ENCODE measurements at places on chromosomes 12 and 14.
A peak's percentile ranks its signal among the peaks of the same experiment; 100 is the strongest.

GRCh38 chr12:104682790-104683279, 226.1 kb downstream of the CHST11 start:
- no peak for DNase-seq

GRCh38 chr12:6275928-6276887, 34.3 kb upstream of the PLEKHG6 start:
- DNase-seq = no peak

GRCh38 chr14:34792598-34792997, 78.2 kb upstream of the CFL2 start:
- no peak for DNase-seq

GRCh38 chr12:131860472-131861260, 32.5 kb downstream of the MMP17 start:
- DNase-seq = peak; percentile 92

- no peak for DNase-seq
Observed at GRCh38 chr12:112855375-112855774, 51.4 kb upstream of the OAS1 start.

DNA sequence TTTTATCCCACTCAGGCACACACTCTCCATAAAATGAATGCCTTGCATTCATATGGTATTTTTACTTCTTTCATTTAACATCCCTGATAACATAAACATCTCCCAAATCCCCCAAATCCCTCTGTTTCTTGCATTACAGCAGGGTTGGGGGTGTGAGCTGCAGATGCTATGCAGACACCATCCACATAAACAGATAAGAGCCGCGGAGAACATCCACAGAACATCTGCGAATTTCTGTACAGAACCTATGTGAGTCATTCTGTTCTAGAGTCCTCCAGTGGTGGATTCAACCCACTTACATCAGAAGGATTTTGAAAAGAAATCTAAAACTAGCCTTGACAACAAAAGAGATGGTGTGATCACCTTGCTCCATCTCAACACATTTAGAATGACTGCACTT, 20.3 kb downstream of the FBLN5 start:
- DNase-seq = peak; percentile 6

DNA sequence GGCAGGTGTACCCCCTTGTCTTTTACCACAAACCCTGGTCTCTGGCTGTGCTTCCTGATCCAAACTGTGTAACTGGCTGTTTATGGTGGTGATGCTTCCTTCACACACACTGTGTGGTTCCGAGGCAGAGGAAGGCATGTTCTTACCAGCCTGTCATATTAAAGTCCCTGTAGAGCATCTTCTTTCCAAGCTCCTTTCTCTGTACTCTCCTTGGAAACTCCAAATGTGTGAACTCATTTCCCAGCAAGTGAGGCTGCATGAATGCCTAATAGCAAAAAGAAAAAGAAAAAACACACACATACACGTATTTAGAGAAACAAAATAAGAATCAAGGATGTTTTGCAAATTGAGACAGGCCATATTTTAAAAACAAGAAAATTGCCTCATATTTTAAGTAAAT, 214.9 kb downstream of the PPM1H start:
- DNase-seq = no peak

GRCh38 chr12:71840231-71840847, 780 bp downstream of the TBC1D15 start:
- peak; percentile 68 for DNase-seq

- peak; percentile 44 for DNase-seq
Observed at GRCh38 chr14:23113431-23114119, 5.5 kb downstream of the CEBPE start.

DNA sequence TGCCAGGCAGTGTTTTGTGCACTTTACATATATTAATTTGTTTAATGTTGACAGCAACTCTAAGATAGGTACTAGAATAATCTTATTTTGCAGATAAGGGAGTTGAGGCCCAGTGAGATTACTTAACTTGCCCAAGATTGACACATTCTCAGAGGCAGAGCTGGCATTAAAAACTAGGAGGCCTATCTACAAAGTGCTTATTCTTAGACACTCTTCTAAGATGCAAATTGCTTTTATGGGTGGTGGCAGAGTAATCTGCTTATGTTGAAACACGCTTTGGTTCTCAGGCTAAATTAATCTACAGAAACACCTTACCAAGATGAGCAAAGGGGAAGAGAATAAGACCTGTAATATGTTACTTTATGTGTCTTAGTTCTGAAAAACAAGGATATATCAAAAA, 7.2 kb downstream of the MGP start:
- no peak for DNase-seq

GRCh38 chr12:16610001-16610585, 4.1 kb upstream of the LMO3 start:
- DNase-seq = no peak

DNA sequence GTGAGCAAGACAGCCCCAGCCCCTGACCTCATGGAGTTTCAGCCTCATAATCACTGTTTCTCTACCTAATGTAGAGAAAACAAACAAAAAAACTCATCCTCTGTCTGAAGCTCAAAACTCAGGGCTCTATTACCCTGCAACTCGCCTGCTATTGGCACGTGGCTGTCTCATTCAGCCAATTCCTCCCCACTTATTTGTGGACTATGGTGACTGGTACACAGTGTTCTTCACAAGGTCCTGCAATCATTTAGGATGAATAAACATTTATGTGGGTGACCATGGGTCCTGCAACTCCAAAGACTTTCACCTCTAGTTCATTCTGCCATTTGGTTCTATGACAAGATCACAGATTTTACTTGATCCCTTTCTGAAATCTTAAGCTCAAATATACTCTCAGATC, 4.7 kb downstream of the PPP2R3C start:
- DNase-seq = no peak

GRCh38 chr14:55129086-55129427, at the start of gene LGALS3:
Gene LGALS3, plus strand, starts transcription at chr14:55129252. Its CDS starts 8,122 bp downstream, at chr14:55137374.
- DNase-seq = peak; percentile 72

DNA sequence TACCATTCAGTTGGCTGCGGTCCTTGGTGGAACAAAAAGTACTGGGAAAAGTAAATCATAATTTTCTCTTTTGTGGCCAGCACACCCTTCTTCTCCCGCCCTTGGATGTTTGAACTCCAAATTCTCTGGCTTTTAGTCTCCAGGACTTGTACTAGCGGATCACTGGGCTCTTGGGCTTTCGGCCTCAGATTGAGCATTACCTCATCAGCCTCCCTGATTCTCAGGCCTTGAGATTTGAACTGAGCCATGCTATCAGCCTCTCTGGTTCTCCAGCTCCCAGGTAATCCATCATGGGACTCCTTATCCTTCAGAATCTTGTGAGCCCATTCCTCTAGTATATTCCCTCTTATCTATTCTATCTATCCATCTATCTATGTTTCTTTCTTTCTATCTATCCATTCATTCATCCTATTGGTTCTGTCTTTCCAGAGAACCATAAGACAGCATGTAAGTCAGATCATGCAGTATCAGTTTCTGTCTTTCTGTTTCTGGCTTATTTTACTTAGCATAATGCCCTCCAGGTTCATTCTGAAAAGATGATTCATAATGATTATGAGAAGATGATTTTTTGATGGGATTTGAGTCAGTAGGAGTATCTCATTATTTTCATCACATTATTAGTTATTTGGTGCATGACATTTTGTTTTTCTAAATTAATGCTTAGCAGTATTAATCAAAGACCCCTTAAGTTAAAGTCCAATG, 814.9 kb downstream of the LRFN5 start:
- DNase-seq = no peak

DNA sequence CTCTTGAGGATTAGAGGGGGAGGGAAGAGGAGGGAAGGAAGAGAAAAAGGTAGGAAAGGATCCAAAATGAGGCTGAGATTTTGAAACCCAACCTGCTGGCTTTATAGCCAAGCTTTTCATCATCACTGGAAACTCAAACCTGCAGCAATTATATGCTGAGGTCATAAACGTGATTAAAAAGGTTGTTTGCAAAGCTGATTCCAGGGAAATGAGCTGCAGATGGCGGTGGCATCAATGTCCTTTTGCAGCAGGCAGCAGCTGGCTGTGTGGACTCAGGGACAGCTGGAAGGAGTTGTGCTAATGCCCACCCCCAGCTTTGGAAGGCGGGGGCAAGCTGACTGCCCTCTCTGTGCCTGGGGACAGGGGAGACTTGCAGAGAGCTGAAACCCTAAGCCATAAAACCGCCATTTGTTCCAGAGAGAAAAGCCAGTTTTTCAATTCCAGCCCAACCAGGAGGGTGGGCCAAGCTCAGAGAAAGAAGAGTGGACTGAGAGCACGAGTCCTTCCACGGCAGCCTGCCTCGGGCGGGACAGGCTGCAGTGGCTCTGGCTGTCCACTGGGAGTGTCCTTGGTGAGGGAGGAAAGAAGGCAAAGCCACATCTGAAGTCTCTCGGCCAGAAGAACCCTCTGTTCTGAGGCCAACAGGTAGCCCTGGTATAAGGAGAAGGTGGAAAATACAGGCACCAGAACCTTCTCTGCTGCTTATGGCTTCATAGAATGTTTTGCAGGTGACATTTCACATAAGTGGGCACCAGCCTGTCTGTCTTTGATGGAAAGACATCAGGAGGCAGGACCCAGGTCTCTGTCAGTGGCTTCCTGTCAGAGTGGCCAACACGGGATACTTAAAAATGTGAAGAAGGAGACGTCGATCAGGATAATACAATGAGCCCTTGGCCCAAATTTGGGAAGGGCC, 90.7 kb downstream of the SINHCAF start:
- peak; percentile 59 for DNase-seq

DNA sequence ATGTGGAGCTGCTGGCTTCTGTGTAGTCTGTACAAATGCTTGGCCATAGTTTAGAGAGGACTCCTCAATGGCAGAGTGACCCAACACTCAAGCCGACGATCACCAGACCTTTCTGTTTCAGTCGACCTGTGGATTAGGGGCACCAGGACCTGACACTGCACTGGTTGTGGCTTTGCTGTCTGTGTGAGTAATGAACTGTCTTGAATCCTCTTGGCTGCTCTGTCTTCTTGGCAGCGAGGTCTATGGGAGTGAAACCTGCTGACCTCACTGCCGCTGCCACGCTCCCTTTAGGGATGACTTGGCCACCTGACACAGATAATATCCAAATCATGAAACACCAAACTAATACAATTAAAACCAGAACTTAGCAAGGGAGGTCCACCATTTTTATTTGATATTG, 83.5 kb upstream of the C14orf180 start:
- no peak for DNase-seq

DNA sequence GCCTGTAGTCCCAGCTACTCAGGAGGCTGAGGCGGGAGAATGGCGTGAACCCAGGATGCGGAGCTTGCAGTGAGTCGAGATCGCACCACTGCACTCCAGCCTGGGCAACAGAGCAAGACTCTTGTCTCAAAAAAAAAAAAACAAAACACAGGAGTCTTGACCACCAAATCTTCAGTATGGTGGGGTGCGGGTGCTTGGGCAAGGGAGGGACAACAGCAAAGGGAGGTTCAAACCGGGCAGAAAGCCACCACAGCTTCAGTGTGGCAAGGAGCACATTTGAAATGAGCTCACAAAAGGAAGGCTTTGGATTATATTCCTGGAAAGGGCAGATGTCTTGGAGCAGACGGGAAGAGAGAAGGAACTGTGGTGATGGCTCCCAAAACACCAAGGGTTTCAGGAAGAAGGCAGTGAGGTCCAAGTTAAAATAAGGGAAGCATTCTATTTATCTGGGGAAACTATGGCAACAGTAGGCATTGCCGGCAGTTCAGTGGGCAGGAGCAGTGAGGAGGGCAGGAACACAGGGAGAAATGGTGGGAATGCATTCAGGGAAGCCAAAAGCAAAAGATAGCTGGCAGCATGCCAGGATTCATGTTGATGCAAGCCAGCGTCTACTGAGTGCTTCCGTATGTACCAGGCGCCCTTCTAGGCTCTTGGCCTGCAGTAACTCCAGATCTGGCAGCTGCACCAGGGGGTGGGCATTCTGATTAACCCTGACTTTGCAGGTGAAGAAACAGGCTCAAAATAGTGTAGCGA, 51.0 kb upstream of the SRSF5 start:
- DNase-seq = peak; percentile 80

DNA sequence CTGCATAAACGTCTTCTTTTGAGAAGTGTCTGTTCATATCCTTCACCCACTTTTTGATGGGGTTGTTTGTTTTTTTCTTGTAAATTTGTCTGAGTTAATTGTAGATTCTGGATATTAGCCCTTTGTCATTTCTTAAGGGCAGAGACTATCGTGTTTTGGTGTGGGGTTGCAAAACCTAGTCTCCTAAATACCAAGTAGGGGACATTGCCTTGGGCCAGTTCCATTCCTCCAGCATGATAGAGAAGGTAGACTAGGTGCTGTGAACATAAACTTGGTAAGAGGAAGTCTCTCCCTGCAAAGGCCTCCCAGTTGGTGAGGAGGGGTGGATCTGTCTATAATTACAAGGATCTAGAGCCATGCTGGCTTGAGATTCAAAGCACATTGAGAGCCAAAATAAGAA, 390.7 kb downstream of the VRK1 start:
- DNase-seq = no peak

DNA sequence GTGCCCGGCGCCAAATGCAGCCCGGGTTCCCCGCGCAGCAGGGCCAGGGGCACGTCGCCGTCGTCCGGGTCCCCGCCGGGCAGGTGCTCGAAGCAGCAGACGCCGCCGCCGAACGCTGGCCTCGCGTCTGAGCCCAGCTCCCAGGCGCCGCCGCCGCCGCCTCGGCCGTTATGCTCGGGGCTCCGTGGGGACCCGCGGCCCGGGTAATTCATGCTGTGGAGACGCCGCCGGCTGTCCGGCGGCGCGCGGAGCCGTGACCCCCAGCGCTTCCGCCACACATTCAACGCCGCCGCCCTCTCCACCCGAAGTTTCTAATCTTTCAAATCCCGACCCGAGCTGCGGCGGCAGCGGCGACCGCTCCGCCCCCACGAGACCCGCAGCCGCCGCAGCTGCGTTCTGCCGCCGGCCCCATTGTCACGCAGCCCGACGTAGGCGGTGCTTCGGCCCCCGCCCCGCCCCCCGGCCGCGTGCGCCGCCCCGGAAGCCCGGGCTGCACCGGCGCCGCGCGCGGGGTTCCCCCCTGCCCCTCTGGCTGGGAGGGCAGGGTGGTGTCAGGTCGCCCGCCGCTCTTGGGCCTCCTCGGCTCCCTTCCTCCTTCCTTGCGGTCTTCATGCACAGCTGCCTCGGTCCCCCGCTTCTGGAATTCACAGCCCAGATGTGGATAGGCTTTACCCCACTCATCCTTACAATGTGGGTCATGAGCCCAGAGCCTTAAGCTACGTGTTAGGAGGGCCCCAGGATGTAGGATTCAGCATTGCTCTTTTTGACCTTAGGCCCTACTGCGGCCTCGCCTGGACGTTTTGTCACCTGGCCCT, at the start of gene DDHD1:
Gene DDHD1 (minus strand): TSS at position 437 of the 815 bp plus-strand sequence. CDS start 225 bp downstream, at position 212.
- DNase-seq = peak; percentile 78

DNA sequence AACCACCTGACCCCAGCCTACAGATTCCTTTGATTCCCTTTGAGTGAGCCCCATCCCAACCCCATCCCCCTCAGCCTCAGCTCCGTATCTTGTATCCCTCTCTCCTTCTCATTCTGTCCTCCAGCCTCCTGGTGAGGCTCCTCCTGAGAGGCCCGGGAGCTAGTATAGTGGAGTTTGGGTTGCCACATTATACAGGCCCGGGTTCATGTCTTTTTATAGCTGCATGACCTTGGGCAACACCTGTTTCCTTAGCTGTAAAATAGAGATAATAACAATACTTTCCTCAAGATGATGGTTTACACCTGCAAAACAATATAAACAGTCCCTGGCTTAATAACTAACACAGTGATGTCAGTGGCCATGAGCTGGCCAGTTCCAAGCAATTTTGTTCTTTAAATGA, 89.8 kb downstream of the STAB2 start:
- no peak for DNase-seq

- no peak for DNase-seq
Observed at GRCh38 chr14:34012978-34013720, 62.3 kb upstream of the EGLN3 start.
